ENCODE measurements at places on chromosomes 7 and 10.

DNA sequence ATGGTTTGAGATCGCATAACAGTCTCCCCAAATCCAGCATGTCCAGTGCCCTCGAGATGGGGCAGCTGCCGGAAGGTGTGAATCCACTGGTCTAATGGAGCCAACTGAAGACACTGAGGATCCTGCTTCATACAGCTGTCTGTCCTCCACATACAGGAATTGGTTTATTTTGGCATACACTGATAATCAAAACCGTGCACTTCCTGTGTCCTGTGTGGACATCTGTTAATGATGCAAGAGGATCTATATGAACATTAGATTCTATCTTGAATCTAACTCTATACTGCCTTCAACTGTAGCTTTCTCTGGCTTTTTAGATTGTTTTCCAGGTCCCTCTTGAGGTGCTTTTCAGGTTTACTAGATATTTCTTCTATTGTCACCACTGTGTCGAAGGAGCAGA, 3.0 kb upstream of the JAZF1 start:
- DNase-seq = no peak

DNA sequence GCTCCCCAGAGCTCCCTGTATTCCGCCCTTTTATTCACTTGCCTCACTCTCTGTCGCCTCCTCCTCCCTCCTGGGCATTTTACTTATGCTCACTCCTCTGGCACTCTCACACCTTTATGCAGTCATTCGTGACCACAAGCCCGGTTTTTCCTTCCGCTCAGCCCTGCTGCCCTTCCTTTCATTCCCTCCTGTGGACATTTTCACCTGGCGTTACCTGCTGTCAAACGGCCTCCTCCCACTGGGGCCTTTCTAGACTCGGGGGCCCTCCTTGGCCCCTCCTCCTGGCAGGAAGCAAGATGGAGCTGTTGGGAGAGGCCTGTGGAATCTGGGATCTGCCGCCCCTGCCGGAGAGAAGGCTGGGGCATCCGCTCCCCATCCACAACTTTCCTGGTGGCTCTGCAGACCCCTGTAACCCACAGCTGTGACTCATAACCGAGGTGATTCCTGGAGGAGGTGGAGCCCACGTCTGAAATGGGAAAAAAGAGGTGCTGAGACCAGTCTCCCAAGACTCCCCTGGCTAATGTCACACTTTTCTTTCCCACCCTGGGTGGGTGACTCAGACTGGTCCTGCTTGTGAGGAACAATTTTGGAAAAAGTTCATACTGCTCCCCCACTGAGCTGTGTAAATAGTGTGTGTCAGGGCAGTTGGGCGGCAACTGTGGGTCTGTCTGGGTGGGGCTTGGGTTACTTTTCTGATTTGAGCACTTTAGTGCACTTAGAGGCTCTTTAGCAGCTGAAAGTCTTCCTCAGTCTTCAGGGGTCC, 1.2 kb downstream of the VCL start:
- DNase-seq = peak; percentile 45

DNA sequence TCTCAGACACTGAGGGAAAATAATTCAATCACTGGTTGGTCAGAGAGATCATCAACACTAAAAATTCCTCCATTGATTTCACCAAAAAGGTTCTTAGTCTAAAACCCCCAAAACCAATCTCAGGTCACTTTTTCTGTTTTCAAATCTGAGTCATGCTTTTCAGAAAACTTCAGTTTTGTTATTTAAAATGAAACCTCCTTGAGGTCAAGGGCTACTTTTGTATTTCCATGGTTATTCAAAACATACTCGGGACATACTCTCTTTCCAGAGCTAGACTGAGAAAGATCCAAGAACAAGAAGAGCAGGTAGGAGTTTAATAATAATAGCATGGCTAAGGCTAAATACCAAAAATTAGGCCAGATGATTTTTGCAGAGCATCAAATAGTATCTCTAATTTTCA, 152.8 kb downstream of the SDHAF3 start:
- DNase-seq = no peak

GRCh38 chr7:78636727-78637126, 816.7 kb downstream of the MAGI2 start:
- DNase-seq = no peak

DNA sequence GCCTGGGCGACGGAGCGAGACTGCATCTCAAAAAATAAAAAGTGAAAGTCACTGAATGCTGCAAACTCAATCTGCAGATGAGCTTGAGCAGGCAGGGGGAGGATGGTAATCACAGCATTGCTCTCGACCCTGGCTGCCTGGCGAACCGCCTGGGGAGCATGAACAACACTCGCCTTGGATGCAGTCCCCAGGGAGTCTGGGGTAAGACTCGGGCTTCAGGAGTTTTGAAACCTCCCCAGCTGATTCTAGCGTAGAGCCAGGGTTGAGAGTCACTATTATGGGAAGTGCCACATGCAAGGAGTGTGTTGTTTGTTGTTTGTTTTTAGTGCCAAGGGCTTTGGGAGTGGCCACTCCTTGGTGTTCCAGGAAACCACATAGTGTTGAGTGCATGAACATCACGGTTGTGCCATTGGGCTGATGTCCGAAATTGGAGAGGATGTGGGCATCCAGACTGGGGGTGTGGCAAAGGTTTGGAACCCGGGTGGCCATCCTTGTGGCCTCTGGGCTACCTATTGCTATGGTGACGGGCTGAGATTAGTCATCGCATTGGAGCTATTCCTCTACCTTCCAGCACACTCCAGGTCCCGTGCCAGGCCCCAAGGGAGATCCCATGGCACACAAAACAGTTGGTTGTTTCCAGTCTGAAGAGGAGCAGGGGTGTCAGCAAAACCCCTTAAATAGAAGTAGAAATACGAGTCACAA, 92.6 kb downstream of the RGS10 start:
- DNase-seq = no peak

DNA sequence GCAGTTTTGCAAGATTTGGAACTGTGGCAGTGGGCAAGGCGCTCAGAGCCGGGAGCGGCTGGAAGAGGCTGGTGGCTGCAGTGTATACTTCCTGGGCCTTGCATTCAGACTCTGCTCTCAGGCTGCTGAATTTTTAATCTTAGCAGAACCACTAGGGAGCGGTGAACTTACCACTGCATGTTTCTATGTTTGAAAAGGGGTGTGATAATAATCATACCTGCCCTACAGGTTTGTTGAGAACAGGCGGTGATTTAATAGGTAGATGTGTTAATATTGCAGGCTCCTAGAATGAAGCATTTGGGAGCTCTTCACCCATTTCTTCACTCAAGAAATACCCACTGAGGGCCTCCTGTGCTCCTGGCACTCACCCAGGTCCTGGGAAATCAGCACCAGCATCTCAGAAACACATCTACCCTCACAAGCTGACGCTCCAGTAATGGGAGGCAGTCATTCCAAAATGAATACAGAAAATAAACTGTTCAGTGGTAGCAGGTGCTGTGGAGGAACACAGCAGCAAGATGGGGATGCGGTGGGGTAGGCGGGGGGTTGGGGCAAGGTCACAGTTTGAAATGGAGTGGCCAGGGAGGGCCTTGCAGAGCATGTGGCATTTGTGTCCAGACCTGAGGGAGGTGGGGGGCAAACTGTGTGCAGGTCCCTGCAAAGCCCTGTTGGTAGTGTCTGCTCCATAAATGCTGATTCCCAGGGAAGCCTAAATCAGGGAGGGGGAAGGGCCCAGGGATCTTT, 41.0 kb downstream of the VWA2 start:
- no peak for DNase-seq

DNA sequence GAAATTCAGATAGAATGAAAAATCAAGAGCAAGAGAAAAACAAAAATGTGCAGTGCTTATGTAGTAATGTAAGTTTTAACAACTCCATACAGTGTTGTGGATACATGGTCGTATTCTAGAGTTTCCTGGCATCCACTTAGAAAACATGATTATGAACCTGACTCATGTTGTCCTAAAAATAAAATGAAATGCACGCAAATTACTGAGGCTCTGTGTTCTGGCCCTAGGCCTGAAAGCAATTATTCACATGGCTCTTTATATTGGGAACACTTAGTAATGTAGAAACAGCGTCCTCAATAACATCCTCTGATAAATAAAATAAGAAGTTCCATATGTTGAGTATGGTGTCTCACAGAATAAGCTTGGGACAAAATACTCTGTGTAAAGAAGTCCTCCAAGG, 200.2 kb upstream of the SEMA3E start:
- no peak for DNase-seq

GRCh38 chr7:25852211-25852938, 299.6 kb upstream of the NFE2L3 start:
- DNase-seq = no peak

DNA sequence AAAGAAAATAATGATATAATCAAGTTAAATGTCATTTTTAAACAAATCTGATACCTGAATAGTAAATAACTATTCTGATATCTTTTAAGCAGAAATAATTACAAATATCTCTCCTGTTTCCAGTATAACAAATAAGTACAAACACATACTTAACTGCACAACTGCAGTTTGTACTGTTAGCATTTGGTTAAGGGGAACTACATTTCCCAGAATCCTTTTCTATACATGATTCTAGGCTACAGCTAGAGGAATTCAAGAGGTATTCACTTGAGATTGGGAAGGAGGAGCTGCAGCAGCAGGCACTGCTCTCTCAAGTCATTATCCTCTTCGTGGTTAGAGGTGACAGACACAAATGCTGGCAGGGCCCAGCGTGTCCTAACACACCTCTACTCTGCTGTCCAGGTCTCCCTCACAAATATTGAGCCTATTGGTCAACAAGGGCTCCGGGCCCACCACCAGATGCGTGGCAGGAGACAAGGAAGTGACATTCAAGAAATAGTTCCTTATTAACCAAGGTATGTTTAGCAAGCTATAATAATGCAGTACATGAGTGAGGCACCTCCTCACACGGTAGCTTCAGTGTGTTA, 255.1 kb upstream of the MKLN1 start:
- DNase-seq = peak; percentile 58

DNA sequence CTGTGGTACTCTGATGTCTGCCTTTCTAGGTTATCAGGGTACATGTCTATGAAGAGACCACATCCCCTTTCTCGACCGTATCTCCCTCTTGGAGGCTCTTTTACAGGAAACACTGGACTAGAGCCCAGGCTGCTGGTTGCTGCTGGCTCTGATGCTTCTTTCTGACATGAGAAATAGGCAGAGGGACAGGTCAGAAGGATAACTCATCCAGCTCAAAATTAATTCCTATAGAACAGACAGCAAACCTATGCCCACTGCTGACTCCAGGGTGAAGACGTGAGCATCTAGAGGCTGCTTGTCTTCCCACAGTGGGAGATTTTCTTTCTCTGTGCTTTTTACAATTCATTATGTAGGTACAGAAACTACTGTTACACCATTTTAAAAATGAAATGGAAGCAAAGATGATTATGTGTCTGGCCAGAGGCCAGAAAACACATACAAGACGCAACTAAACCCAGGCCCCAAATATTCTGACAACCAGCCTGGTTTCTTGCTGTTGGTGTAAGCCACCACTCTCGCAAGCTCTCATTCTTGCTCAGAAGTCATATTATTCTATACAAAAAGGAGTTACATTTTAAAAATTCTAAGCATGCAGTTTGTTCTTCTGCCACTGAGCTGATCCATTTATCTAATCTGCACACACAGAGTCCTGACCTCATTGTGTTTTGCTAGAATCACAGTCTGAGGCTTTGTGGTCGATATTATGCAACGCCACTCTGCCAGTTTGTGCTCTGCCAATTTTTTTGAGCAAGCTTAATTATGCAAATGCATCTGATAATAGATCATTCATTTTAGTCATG, 424.3 kb downstream of the KIF20B start:
- DNase-seq = no peak

- no peak for DNase-seq
Measured at GRCh38 chr7:84412161-84412969, 217.8 kb upstream of the SEMA3A start.

- no peak for DNase-seq
Measured at GRCh38 chr7:22859641-22860290, 37.1 kb upstream of the TOMM7 start.

DNA sequence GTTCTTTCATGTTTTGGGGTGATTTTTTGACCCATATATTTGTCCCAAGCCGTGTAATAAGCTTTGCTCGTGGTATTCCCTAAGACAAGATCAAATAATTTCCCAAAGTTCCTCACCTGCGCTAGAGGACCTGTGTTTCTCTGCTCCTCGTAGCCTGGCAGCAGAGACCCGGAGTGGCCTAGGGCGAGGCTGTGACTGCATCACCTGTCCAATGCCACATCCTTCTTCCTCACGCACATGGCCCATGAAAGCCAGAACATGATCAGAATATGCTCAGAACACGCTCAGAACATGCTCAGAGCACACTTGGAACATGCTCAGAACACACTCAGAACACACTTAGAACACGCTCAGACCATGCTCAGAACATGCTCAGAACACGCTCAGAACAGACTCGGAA, 23.8 kb downstream of the EN2 start:
- no peak for DNase-seq

DNA sequence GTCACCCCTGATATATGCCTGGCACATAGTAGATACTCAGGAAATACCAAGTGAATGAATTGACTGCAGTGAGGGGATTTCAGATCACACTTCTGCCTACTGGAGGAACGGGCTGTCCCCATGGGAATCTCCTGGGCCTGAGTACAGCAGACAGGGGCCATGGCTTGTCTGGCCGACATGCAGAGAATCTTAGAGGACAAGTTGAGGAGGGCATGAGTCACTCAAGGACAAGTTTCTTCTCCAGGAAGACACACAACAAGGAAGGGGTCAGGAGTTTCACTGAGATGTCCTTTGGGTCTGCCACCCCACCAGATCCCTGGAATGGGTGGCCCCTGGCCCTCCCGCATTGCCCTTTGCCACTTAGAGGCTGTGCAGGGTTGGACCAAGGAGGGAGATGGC, 20.7 kb downstream of the PLPP4 start:
- no peak for DNase-seq

DNA sequence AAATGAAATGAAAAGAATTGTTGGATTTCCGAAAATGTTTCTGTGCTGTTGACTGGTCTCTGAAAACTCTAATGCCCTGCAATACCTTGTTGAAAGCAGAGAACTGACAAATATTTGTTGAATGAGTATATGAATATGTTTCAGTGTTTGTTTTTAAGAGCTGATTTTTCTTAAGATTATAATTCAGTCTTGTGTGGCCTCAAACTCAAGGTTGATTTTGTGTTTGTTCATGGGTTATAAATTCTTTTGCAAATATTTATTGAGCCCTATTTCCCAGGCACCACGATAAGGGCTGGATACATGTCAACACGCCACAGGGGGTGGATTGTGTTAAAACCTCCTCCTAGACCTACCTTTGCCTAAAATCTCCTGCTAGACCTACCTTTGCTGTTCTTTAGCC, 203.9 kb upstream of the PLPP4 start:
- no peak for DNase-seq

DNA sequence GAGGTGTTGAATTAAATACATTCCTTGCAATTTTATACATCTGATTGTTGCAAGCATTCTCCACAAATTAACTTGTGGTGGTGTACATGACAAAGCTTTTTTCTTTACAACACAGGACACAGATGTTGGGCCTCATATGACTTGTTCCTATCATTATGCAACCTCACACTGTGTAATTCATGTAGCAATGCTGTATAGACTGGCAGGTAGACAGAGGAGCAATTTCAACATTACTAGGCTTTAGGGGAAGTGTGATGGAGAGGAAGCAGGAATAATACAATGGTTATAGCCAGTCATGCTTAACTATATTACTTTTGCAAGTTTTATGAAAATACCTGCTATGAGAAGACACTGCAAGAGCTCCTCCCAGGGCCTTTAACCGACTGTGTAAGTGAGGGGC, 832.1 kb downstream of the CNTNAP2 start:
- DNase-seq = no peak

GRCh38 chr10:120017733-120018417, 125.3 kb downstream of the SEC23IP start:
- no peak for DNase-seq
